NCI-H1436 (cell line): ENCODE measurements at places on chromosomes 1 and 21.

DNA sequence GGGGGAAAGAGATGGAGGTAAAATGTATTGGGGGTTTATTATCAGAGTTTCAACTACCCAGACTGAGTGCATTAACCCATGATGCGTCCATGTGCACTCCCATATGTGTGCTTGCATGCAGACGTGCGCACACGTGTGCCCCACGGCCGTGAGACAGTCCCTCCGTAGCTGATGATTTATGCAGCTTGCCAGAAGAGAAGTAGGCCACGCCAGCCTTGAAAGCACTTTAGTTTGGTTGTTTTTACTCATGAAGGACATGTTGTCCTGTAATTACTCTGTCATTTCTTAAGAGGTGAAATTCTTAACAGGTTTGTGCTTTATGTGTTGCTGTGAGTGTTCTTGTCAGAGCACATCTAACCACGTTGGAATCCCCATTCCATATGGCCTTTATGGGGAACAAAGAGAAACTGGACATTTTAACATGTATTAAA, 467.8 kb downstream of the LMO4 start:
- DNase-seq = no peak

GRCh38 chr1:52662645-52663313, 29.8 kb downstream of the SHISAL2A start:
- peak; percentile 69 for DNase-seq

DNA sequence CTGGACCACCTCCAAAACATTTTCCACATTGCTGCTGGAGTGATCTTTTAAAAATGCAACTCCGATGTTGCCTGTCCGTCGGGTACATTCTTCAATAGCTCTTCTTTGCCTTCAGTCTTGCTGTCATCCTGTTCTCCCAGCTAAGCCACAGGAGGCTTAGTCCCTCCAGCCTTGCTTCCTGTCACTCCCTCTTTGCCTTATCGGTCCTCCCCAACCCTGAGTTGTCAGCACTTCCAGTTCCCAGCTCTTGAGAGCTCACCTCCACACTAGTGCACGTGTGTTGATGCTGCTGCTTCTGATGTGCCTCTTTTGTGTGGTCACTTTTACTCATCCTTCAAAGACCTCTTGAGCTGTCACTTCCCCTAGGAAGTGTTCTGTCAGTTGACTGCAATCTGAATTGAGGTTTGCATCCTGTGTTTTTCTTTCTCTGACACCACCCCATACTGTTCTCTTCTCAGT, 15.3 kb downstream of the UCK2 start:
- DNase-seq = no peak

GRCh38 chr21:42199868-42200463, 19.0 kb upstream of the ABCG1 start:
- no peak for DNase-seq

DNA sequence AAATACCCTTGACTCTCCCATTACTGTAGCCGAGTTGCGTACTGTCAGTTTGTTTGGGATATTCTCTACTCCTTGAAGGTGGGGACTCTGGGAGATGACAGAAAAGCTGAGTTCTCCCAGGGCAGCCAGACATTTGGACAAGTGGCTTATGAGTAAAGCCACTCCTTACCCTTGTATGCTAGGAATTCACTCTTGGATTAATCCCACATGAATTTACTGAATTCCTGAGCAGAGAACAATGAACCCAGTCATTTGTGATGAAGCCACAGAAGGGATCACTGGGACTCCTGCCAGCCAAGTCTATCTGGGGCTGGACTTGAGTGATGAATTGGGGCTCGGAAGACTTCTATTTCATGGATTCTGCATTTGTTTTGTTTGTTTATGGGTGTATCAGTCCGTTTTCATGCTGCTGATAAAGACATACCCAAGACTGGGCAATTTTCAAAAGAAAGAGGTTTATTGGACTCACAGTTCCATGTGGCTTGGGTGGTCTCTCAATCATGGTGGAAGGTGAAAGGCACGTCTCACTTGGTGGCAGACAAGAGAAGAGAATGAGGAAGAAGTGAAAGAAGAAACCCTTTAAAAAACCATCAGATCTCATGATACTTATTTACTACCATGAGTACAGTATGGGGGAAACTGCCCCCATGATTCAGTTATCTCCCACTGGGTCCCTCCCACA, 25.1 kb downstream of the C1orf116 start:
- DNase-seq = no peak

- DNase-seq = no peak
These were observed 121.9 kb upstream of the CDC42BPA start for GRCh38 chr1:227440182-227440581.
